ENCODE measurements at places on chromosomes 2 and 18.
A peak's percentile ranks its signal among the peaks of the same experiment; 100 is the strongest.

DNA sequence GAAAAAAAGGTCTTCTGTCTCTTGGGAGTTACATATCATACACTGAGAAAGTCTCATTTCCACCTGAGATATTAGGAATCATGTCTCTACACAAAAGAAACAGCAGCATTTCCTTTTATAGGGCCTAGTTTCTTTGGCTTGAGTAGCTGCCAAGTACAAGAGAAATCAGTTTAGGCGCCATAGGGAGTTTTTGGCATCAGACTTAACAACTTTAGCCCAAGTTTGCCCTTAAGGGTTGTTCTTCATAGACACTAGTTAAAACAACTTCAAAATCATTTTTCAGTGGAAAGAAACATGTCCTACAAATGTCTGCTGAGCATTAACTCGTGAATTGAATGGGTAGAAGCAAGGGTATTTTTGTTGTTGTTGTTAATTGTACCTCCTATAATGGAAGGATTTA is 587.0 kb upstream of the DSEL start:
- no peak for DNase-seq

- no peak for DNase-seq
These were observed 81.8 kb downstream of the FASTKD2 start for GRCh38 chr2:206846981-206847834.

GRCh38 chr2:86790676-86791572 is at the start of gene CD8A:
CD8A (minus strand) TSS chr2:86790913; CDS start chr2:86790825, 88 bp downstream.
- peak; percentile 76 for DNase-seq

GRCh38 chr2:30683236-30683956 is 123.8 kb downstream of the CAPN13 start:
- DNase-seq = no peak

- no peak for DNase-seq
These were observed 633.9 kb downstream of the PLCL1 start for GRCh38 chr2:198438331-198438730.

GRCh38 chr2:126307740-126308139 is 348.2 kb upstream of the GYPC start:
- no peak for DNase-seq

DNA sequence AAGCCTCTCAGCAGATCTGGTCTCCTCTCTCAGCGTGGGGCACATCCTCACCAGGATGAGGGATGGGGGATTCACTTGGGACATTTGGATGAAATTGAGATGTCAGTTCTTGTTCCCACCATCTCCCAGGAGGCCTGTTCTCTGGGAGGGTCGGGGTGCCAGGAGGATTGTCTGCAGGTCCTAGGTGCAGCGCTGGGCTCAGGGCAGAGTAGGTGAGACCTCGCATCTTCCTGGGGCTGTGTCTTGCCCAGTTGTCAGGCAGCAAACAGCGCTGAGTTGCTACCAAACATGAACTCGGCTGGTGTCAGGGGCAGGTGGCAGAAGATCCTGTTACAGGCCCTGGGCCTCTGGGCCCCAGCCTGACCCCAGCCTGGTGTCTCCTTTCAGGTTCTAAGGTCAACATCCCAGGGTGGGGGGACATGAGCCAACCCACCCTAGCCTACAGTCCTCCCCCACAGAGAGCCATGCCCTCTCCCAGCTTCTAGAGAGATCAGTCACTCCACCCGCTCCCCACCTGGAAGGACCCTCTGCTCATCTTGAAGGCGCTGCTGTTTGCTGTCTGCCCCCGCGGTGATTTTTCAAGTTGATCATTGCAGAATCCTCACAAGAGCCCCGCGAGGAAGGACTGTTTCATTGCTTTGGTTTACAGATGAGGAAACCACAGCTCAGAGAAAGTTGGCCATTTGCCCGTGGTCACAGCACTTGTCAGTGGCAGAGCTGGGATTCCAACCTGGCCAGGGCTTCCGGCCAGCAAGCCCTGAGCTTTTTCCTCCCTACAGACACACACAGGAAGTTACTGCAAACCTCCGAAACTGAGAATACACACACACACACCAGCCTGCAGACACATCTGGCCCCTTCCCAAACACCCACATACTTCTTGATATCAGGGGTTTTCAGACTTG is 83.9 kb downstream of the STPG4 start:
- peak; percentile 50 for DNase-seq

DNA sequence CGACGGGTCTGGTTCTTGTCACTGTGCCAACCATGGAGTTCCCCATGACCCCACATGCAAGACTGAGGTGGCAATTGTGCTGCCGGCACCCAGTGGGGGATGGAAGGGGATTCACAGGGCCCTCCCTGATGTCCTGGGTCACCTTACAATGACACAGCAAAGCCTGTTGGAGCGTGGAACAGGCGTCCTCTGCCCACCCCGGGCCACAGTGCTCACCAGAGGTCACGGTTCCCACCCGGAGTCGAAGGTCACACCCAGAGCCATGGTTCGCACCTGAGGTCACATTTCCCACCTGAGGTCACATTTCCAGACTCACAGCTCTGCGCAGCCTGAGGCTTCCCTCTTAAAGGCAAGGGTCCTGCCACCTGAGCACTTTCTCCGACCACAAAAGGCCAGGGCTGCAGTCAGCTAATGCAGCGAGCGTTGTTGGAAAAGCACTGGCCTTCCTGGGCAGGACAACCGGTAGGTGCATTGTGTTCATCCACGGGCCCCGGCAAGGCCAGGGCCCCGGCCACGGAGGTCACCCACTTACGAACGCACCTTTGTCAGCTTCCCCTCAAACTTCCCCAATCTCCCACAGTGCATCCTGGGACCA is 24.0 kb downstream of the KIF1A start:
- DNase-seq = no peak

GRCh38 chr2:241935774-241936173 is 66.2 kb downstream of the RTP5 start:
- no peak for DNase-seq

- DNase-seq = no peak
These were observed 68.9 kb upstream of the EFEMP1 start for GRCh38 chr2:55992455-55992854.

GRCh38 chr2:150924878-150925277 is 336.8 kb downstream of the RBM43 start:
- DNase-seq = no peak

GRCh38 chr18:31451625-31452024 is 4.1 kb downstream of the DSG3 start:
- DNase-seq = no peak

DNA sequence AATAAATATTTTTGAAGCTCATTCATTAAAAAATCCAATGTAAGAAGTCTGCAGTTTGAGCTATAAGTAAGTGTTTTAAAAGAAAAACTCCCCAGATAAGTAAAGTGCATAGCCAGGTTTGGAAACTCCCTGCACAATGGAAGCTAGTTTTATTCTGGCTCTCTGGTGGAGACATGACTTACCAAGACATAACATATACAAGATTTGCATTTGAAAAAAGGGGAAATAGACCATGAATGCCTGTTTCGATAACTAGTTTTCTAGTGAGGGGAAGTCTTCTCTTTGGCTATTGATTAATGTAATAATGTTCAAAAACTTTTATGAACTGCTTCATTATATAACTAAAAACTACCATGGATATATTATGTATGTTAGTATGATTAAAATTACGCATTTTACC is 435.2 kb downstream of the ARHGAP15 start:
- DNase-seq = no peak

DNA sequence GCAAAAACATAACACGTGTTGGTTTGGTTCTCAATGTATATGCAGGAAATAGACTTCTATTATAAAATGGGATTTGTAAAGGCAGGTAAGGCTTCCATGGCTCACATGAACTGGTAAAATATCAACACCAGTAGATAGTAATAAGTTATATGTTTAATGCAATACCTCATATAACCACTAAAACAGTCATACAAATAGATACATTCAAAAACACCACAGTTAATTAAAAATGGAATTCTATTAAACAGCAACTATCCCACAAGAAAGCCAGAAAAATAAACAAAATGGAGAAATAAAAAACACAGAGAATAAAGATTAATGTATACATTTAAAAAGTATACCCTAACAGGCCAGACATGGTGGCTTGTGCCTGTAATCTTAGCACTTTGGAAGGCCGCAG is 243.8 kb upstream of the LRATD1 start:
- DNase-seq = no peak

DNA sequence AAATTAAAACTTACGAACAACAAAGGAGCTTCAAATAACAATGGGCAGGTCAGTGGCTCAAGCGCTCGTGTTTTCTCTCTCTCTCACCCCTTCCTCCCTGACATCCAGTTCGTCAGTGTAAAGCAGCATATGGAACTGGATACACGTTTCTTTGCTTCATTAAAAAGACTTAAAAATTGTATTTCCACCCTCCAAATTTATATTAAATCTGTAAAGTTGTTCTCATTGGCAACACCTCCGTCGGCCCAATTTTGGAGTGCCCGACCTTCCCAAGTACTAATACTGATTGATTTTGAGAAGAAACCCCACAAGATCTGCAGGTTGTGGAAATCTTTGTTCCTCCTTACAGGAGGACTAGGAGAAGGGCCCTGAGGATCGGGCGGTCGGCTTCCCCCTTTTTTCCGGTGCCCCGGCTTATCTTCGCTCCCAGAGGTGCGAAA is 2.2 kb downstream of the TBR1 start:
- no peak for DNase-seq

GRCh38 chr2:109349503-109350465 is 220.8 kb downstream of the SH3RF3 start:
- no peak for DNase-seq

DNA sequence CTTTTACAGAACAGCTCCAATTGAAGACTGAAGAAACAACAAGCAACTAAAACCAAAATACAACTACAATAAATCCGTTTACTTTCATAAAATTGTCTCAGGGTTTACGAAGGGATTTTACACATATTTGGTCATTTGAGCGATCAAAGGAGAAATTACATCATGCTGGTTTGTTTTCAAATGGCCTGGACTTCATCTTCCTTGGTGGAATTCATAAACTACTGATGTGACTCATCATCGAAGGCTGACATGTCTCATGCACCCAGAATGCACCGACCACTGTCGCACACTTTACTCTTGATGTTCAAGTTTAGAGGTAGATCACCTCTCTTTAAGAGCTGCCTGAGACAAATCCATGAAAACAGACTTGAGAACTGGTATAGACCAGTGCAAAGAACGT is 25.6 kb upstream of the PMAIP1 start:
- DNase-seq = no peak

DNA sequence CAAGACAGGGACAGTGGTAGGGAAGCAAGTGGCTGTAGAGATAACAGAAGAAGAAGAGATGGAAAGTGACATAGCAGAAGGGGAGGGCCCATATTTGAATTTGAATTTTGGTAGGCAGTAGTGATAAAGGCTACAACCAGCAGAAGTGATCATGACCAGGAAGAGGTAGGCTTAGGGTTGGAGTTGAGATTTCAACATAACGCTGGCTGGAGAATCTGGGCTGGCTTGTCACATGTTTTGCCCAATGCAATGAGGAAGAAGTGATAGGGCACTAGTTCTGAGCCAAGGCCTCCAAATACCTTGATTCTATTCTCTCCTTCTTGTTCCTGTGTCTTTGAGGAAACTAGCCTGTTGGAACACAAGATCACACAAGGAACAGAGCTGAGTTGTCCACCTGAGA is 69.4 kb downstream of the SCG2 start:
- DNase-seq = no peak

- DNase-seq = no peak
These were observed 8.8 kb upstream of the POLI start for GRCh38 chr18:54260396-54261072.

GRCh38 chr2:191797500-191797899 is 49.4 kb downstream of the CAVIN2 start:
- no peak for DNase-seq

DNA sequence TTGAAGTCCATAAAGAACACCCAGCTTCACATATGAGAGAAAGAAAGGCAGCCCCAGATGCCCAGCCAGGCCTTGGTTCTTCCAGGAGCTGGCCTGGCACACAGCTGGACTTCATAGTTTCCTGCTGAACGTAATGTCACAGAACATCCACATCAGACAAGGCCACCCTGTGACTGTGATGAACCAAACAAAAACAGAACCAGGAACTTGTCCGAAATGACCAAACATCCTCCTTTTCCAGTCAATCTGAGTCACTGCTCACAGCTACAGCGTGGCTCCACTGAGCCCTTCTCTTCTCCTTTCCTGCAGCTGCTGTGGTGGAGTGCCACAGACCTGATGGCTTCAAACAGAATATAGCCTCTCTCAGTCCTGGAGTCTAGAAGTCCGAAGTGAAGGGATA is 45.4 kb upstream of the PAPOLG start:
- DNase-seq = no peak

DNA sequence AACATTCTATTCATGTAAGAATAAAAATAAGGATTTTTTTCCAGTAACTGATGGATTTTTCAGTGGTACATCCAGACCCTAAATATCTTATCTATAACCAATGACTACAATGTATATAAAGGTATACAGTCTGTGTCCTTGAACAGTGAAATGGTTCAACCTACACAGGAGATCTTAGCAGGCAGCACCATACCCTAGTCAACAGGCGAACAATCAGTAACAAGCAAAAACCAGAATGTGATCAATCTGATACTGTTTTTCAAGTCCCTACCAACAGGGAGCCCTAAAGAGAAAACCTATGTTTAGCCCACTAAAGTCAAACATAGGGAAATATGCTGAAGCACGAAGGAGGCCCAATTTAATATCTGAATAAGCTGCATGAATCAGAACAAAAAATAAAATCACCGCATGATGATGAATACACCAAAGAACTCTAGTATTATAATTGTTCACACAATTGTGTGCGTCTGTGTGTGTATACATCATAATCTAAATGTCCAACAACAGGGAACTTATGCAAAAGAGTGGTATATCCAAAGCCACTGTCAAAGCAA is 26.0 kb downstream of the PTPN2 start:
- DNase-seq = no peak

GRCh38 chr2:221423210-221423804 is 148.8 kb downstream of the EPHA4 start:
- no peak for DNase-seq

GRCh38 chr2:156659694-156660093 is 223.5 kb downstream of the GPD2 start:
- DNase-seq = no peak

- DNase-seq = no peak
These were observed 32.8 kb upstream of the SLC14A1 start for GRCh38 chr18:45690975-45691815.

DNA sequence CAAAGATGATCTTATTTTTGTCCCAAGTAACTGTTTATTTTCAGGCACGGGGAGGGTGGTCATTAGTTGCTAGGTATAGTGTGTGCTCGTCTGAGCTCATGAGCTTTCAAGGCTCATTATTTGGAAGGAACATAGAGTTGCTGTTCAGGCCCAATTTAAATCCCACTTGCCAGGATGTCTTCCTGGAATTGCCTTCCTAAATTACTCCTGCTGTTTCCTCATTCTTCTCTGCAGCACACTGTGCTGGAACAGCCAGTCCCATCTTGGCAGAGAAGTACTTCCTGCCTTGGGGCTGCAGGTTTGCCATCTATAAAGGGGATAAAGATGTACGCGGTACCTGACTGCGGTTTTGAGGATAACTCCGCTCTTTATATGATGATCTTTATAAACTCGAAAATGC is 37.3 kb downstream of the GREB1 start:
- no peak for DNase-seq

- no peak for DNase-seq
These were observed 652 bp downstream of the GPC1 start for GRCh38 chr2:240435948-240436682.

Data from stimulated activated CD8-positive, alpha-beta memory T cell treated with anti-CD3 and anti-CD28 coated beads, Interleukin-7, amount 100 ng/mL, for 48 hours (primary cell).